Stimulated activated CD4-positive, alpha-beta T cell treated with anti-CD3 and anti-CD28 coated beads, Interleukin-12 subunit alpha, Interleukin-12 subunit beta, amount 100 ng/mL, for 24 hours (primary cell): ENCODE measurements at places on chromosomes 4 and X.

- DNase-seq = no peak
These were observed 13.9 kb upstream of the TLR1 start for GRCh38 chr4:38818441-38818976.

DNA sequence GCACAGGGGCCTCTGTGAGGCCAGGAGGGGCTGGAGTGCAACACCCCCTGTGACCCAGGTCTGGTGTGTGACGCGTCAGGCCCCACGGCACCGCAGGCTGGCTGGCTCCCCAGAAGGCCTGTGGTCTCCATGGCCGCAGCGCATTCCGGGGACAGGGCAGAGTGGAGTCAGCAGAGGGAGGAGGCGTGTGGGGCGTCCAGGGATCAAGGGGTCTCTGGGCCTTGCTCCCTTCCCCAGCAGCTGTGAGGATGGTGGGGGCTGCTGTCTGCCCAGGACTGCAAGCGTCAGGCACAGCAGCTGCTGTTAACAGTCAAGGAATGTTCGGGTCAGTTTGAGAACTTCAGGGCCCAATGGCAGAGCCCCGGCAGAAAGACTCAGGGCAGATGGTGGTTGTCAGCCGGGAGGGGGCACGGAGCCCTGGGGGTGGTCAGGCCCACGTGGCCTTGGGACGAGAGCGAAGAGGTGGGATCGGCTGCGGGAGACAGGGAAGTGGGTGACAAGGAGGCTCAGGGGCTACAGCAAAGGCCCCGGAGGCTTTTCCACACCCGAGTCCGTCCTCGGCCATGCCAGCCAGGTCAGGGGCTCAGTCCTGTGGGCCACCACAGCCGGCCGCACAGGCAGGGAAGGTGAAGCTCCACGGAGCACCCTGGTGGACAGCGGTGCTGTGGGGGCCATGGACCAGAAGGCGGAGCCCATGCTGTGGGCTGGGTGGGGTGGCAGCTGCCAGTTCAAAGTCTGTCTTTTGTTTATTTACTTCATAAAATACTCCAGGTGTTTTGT is 18.3 kb downstream of the PCGF3 start:
- no peak for DNase-seq

DNA sequence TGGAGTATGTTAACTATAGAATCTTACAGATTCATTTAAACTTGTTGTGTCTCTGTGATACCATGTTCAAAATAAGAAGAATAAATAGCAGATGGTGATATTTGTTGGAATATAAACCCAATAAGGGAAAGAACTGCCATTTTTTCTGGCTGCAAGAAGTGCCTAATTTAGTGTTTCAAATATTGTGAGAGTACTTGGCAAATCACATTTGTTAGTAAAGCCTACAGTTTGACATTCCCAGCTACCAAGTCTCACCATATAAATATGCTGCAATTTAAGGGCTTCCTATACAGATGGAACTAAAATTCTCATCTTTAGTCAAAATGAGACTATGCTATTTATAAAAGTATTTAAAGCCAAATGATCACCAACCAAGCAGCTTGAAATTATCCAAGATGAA is 96.0 kb upstream of the WDFY3 start:
- no peak for DNase-seq

DNA sequence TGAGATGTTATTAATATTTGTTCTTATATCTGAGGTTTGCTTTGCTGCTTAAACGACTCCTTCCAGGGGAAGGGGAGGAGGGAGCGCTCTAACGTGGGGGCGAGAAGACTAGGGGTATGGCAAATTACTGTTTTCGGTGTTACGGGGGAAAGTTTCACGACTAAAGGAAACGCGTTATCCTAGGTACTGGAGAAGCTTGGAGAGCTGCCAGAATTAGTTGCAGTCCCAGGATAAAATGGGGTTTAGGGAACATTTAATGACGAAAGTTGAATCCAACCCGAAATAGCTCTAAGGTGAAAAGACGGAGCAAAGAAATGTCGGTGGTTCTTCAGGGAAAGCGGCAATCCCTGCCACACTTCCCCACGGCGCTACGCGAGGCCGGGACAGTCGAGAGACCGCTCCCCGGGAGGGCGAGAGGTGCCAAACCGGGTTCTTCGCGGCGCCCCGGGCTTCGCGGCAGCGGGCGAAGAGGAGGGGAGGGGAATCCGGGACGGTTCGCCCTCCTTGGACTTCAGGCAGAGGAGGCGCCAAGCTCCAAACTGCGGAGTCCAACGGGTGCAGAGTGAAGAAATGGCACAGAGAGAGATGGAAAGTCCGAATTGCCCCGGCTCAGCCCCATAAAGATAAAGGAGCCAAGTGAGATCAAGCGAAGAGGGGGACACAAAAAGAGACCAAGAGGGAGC is 724 bp downstream of the THOC2 start:
- no peak for DNase-seq

GRCh38 chr4:1205586-1206298 is 33.4 kb upstream of the SPON2 start:
- no peak for DNase-seq
